ENCODE measurements at places on chromosomes 7 and 10. TPM values are rescaled to one million over a fixed set of nuclear protein-coding genes. Genes with fewer than 3 reads are reported as not detected.

Gene MMD2
- 10.1 TPM for total RNA-seq

Gene PTPN20
- 7.4 TPM for total RNA-seq

Gene CUZD1
- 0.69 TPM for total RNA-seq

DNA sequence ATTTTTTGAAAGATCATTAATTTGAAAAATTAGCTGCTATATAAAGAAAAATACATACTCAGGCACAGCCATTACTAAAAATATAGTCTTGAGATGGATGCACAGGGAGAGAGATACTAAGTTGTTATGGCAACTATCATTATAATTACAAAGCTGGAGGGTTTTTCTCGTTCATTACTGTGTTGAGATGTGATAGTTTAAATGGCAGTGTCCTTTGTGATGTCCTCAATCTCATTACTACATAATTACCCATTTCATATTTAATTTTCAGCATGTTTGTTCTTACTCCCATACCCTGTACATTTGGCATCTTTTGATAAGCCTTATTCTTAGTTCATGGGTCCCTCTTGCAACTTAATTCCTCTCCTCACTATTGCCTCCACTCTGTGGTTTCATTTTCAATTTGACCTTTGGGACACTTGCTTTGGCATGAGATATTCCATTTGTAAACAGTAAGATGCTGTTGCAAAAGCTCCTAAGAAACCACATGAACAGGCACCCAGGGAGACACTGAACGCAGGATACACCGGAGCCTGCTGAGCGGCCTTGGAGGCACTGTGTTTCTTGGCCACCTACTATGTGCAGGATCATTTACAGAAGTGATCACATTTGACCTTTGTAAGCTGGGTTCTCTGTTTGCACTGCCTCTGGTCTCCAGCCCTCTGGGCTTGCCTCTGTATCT, 4.8 kb upstream of the CPXM2 start:
- no peak for DNase-seq

GRCh38 chr7:45884136-45884535, 4.2 kb upstream of the IGFBP1 start:
- no peak for DNase-seq

- no peak for DNase-seq
Observed at GRCh38 chr10:48400129-48400849, 93.8 kb downstream of the MAPK8 start.

- DNase-seq: no peak
Observed at GRCh38 chr10:3789621-3790020, 4.6 kb upstream of the KLF6 start.

GRCh38 chr7:52897713-52898112, 137.7 kb upstream of the POM121L12 start:
- DNase-seq: peak; percentile 1

GRCh38 chr10:35606430-35606829, 1.3 kb downstream of the GJD4 start:
- DNase-seq: no peak

- no peak for DNase-seq
Observed at GRCh38 chr7:129007572-129007971, 47.3 kb downstream of the TNPO3 start.

All from spinal cord (tissue), 10 donors.